ENCODE measurements at places on chromosomes 2 and 18.

DNA sequence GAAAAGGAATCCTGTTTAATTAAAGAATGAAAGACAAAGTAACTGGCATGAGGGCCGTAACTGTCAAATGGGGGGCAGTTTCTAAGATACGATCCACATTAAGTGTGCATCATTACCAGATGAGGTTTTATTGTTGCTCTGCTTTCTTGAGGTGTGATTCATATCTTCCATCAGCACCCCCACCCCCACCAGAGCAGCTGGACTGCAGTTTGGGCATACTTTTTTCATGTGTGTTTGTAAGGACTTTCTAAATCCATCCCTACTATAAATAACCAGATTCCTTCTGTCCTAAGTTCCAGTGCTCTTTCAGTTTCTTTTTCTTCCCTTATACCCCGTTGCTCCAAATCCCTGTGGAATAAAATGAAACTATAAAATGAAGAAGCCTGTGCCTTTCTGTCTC is 142.1 kb downstream of the CDCA7 start:
- no peak for DNase-seq

GRCh38 chr18:40925071-40925541 is 1029.9 kb upstream of the PIK3C3 start:
- DNase-seq = no peak

GRCh38 chr2:57669570-57669969 is 377.0 kb upstream of the VRK2 start:
- no peak for DNase-seq

DNA sequence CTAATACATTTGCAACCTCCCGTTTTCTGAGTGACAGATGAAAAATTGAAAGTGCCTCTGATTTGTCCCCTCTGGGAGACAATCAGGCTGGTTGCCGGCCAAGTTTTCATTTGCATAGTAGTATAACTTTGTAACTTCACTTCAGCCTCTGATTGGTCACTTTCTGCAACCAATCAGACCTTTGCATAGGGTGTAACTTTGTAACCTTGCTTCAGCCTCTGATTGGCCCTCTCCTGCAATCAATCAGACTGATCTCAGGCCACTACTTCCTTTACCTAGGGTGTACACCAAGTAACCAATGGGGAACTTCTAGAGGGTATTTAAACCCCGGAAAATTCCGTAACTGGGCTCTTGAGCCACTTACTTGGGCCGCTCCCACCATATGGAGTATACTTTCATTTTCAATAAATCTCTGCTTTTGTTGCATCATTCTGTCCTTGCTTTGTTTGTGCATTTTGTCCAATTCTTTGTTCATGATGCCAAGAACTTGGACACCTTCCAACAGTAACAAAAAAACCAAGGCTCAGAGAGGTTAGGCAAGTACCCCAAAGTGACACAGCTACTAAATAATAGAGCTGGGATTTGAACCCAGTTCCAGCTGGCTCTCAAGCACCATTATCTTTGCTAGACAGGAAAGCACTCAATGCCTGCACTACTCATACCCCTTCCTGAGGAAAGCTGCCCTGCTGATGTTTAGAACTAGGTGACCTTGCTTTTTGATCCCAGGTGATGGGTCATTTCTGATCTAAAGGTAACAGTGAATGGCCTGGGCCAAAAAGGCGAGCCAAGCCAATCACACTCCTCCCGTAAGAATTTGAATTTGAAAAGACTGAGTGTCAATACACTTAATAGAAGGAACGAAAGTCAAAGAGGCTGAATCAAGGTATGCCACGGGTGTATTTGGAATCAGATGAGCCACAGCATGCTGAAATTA is 10.9 kb upstream of the MYOM1 start:
- peak; percentile 56 for DNase-seq

DNA sequence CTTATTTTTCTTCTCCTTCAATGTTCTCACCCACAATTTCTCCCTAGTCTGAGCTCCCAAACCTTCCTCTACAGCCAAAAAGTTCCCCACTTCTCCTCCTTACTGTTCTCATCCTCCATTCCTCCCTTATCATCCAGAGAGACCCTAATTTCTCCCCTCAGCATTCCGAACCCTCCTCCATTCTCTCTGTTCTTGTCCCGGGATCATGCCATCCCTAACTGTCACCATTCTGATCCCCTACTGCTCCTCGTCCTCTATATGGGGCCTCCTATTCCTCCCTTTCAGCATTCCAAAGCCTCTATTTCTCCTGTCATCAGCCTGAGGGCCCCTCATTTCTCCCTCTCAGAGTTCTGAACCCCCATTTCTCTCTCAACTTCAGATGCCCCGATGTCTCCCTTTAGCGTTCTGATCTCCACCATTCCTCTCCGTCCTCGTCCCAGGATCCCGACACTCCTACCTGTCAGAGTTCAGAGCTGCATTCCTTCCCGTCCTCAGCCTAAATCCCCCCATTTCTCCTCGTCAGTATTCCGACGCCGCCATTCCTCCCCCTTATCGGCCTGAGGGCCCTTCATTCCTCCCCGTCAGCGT is 522 bp downstream of the MBD1 start:
- no peak for DNase-seq

GRCh38 chr2:28587526-28588291 is 91.8 kb downstream of the PLB1 start:
- DNase-seq = no peak

DNA sequence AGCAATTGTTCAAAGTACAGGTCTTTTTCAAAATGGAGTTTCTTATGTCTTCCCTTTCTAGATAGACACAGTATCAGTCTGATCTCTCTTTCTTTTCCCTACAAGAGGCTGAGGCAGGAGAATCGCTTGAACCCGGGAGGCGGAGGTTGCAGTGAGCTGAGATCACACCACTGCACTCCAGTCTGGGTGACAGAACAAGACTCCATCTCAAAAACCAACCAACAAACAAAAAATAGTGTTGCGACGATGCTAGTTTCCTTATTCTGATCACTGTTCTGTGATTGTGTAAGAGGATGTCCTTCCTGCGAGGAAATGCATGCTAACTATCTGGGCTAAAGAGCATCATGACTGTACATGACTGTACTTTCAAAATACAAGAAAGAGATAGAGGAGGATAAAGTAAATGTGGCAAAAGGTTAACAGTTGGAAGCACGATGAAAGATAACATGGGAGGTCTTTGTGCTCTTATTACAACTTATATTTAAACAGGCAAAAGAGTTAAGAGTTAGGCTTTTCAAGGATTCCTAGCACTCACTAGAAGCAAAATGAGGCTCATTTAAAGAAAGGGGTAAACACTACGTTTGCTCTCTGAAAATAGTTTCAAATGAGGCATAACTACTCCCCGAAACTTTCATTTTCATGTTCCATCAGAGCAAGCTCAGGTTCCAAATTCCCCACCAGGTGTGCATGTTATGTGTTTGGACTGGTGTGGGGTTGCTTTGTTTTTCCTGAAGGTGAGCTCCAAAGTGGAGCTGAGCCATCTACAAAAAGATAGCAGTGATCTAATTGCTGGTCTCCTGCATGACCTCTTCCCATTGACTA is 23.8 kb downstream of the SOWAHC start:
- DNase-seq = no peak

- DNase-seq = no peak
Measured at GRCh38 chr18:13536578-13536977, 189.8 kb downstream of the FAM210A start.

DNA sequence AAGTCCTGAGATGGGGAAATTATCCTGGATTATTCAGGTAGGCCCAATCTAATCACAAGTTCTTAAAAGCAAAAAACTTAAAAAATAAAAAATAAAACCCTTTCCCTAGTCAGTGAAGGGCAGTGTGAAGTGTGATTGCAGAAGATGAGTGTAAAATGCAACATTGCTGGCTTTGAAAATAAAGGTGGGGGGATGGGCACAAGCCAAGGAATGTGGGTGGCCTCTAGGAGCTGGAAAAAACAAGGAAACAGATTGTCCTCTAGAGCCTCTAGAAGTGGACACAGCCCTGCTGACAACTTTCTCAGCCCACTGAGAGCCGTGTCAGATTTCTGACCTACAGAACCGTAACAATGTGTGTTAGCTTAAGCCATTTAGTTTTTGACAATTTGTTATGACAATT is 184.3 kb upstream of the HNRNPA3 start:
- DNase-seq = no peak

- no peak for DNase-seq
Measured at GRCh38 chr2:70744397-70744796, 23.6 kb downstream of the ADD2 start.

DNA sequence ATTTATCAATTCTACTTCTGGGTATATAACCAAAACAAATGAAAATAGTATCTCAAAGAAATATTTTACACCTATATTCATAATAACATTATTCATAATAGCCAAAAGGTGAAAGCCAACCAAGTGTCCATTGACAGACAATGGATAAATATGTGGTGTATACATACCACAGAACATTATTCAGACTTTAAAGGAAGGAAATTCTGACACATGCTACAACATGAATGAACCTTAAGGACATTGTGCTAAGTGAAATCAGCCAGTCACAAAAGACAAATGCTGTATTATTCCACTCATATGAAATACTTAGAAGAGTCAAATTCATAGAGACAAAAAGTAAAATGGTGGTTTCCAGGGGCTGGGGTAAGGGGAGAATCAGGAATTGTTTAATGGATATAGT is 370.5 kb upstream of the CHAC2 start:
- no peak for DNase-seq

DNA sequence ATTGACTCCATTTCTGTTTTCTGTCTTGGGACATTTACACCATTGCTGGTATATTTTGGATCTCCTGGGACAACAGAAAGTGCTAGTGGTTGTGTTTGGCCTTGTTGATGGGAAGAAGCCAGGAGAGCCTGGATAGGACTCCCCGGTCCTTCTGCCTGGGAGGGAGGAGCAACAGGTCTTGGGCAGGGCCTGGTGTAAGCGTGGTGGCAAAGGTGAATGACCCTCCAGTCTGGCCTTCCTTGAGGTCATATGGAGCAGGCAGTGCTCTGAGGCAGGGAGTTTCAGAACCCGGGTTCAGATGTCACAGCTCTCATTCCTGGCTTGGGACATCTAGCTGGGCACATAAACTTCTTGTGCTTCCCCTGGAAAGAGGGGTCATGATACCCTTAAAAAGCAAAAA is 56.0 kb upstream of the RBM44 start:
- DNase-seq = no peak

DNA sequence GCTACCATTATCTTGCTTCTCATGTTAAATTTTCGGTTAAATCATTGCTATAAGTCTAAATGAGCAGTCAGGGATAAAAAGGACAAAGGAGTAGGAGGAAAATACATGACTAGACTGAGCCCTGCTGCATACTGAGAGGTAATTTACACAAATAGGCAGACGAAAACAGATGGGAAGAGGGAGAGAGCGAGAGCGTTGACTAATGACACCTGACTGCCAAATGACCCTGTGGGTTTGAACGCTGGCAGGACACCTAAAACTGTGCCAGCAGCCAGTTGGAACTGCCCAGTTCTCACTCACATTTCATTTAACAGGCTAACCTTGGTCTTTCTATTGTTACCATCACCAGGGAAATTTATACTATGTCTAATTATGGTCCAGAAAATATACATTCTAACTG is 978.2 kb downstream of the CPS1 start:
- DNase-seq = no peak

- no peak for DNase-seq
Measured at GRCh38 chr2:86027922-86028765, 77.5 kb downstream of the POLR1A start.

DNA sequence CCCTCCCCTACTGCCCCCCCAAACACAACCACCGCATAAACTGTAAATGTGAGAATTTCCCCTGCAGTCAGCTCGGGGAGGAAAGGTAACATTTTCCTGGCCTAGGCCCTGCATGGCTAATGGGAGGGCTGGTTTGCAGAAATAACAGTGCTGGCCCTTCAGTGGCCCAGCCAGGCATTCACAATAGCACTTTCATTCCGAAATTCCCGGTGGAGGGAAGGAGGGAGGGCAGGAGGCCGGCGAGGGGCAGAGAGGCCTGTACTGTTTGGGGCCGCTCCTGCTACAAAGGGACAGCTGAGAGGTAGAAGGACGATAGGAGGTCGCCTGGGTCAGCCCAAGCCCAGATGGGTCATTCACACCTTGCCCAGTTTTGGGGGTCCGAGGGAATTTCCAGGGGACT is 11.3 kb downstream of the CYP26B1 start:
- DNase-seq = no peak

DNA sequence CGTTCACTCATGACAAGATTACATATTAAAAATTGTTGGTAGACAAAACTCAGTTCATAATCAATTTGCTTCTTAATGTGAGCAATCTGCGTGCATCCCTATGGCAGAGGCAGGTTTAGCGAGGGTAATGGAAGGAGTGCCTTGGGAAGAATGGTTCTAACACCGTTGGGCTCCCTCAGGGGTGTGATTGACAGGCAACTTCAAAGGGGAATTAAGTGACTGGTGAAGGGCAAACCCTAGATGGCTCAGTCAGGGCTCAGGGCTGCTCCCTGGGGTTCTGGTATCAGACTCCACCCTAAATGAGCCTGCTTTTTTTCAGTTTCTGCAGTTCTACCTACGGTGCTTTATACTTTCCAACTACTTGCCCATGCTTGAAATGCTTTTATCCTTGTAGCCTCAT is 419.5 kb upstream of the CELF4 start:
- no peak for DNase-seq

GRCh38 chr2:203722411-203722810 is 16.0 kb downstream of the CD28 start:
- no peak for DNase-seq

DNA sequence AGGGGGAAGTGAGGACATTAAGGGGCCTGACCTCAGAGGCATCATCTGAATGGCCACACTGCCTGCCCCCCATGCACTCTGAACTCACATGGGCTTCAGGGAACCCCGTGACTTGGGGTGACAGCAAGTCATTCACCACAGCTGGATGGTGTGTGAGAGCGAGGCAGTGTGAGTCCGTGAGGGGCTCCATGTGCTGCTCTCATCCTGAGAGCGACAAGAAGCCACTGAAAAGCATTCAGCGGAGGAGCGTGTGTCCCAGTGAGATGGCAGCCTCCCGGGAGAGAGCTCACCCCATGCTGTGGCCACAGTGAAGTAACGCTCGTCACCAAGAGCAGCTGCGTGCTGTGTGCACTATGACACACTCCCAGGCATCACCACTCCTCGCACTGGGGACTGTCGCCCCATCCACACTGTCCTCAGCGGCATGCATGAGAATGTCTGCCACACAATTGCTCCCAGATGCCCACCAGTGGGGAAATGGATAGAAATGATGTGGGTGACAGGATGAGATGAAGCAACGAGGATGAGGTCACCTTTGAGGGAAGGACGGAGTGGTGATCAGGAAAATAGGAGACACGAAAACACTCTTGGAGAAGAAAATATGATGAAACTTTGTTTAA is 213.0 kb upstream of the RAB6C start:
- no peak for DNase-seq

DNA sequence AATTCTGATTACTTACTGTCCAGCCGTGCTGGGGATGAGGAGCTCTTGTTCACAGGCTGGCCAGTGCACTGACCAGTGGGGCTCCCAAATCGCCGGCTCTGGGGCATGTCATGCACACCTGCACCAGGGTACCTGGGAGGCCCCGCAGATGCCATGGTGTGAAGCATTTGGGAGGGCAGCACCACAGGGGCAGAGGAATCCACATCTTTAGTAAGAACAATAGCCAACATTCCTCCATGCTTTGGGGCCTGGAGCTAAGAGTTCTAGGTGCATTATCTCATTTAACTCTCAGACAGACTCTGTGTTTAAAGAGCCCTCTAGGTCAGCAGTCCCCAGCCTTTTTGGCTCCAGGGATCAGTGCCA is 104.2 kb downstream of the ACKR3 start:
- no peak for DNase-seq

All from T47D (cell line).